ENCODE measurements at places on chromosomes 6 and 20. TPM values are rescaled to one million over a fixed set of nuclear protein-coding genes. Genes with fewer than 3 reads are reported as not detected.

GRCh38 chr20:39253051-39253755, 291.1 kb downstream of the DHX35 start:
- DNase-seq, result no peak

The EPHA7 gene
- 5.7 TPM for total RNA-seq

DNA sequence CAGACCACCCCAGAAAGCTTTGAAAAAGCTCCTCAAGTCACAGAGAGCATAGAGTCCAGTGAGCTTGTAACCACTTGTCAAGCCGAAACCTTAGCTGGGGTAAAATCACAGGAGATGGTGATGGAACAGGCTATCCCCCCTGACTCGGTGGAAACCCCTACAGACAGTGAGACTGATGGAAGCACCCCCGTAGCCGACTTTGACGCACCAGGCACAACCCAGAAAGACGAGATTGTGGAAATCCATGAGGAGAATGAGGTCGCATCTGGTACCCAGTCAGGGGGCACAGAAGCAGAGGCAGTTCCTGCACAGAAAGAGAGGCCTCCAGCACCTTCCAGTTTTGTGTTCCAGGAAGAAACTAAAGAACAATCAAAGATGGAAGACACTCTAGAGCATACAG, 39.6 kb downstream of the ZBTB2 start:
- no peak for DNase-seq

DNA sequence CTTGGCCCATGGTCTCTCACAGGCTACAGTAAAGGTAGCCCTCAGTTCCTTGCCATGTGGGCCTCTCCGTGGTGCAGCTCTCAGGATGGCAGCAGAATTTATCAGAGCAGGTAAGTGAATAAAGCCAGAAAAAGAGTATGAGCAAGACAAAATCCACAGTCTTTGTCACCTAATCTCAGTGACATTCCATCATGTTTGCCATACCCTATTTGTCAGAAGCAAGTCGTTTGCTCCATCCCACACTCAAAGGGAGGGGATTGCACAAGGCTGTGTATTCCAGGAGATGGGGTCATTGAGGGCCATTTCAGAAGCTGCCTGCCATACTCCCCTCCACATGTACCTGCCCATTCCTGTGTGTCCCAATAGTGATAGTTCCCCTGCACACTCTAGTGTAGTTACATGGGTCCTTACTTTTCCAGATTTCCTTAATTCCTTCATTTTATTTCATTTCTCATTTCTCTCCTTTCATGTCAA, 24.2 kb downstream of the ISM1 start:
- no peak for DNase-seq

DNA sequence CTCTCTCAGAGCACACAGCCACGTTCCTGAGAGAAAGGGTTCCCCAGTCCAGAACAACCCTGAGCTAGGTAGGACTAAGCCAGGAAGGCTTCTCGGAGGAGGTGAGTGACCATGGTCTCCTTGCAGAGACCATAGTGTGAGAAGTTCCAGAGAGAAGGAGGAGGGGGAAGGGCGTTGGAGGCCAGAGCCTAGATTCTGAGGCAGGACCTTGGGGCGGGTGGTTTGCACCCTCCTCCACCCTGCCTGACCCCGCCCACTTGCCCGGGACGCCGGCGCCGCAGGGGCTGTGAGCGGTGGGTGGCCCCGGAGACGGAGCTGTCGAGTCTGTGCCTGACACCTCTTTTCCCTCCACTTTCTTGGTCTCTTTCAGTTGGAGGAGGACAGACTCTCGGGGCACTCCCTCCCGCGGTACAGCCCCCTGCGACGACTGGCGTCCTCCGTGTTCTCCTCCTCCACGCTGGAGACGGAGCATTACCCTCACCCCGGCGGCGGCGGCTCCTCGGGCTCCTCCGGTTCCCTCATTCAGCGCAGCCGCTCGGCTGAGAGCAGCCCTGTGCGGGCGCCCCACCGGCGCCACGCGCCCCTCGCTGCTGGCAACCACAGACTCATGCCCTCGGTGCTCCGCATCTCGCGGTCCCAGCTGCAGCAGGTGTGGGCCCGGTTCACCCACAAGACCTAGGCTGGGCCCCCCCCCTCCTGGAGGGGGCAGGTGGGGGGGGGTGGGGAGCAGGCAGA, 26.2 kb downstream of the TTBK1 start:
- DNase-seq, result no peak

GRCh38 chr6:122459240-122459639, 12.4 kb downstream of the SERINC1 start:
- DNase-seq, result no peak

- peak; percentile 48 for DNase-seq
Observed at GRCh38 chr20:37345339-37346235, at the start of gene SRC. Gene SRC, plus strand, starts transcription at chr20:37346140. Its CDS starts 38,014 bp downstream, at chr20:37384154.

DNA sequence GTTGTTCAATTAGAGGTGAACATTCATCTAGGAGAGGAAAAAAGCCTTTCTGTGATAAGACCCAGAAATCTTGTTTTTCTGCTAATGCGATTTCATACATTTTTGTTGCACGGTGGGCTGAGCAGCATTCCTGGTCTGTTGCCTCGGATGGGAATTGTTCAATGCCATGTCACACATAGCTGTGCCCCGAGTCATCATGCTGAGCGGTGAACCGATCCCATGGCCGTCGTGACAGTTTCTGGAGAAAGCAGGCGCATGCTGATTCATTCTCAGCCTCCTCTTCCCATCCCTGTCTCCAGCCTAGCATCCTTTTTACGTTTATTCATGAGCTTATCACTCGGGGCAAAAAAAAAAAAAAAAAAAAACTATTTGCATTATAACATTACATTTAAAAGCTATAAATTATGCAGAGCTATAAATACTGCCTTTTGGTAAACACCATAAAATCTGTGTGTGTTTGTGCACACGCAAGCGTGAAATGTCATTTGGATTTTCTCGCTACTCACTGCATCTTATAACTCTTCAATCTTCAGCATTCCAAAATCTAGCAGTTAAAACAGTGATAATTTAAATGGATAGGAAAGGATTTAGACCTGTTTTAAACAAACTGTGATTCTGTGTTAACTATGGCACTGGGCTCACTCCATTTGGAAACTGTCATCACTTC, 58.9 kb upstream of the IFNGR1 start:
- no peak for DNase-seq

The ZSWIM1 gene
- total RNA-seq, result 13.7 TPM

DNA sequence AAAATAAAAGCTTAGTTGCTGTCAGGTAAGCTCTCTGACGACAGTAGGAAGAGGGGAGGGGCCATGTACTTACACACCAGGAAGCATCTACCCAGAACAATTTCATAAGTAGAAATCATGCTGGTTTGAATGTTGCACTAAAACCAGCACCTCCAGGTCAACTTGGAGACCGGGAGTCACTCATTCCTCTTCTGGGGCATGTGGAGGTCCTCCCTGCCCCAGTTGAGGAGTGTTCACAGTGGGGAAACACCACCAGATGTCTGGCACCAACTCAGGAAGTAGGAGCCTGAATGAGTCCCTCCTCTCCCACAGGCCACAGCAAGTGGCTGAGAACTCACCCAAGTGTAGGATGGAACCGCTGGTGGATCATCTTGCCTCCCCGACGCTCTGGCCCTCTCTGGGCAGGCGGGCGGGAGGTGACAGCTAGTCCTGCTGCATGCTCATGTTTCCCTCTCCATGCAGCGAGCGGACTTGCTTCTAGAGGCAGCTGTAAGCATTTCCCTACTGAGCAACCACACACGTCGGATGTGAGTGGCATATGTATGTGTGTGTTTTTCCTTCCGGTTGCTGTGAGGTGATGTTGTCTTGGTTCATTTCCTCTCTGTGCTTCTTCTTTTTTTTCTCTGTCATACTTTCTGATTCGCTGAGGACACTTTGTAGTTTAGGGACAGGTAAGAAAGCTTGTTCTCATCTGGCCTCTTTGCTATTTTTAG, 149.5 kb upstream of the NEDD9 start:
- no peak for DNase-seq

DNA sequence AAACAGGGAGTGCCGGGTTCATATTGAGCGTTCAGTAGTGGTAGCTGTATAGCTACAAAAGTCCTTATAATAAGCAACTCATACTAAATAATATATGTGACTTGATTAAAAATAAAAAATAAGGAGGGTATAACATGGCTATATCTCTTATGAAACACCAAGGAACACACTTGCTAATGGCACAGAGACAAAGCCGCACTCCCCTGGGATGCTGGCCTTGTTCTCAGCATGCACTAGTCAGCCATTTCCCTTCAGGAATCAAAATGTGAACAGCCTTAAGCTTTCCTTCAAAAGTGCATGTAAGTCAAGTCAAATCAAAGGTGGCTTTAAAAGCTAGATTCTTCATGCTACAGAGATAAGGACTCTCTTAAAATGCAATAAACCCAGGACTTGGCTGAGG, 9.4 kb downstream of the HMGCLL1 start:
- no peak for DNase-seq

GRCh38 chr6:41066867-41067304, 5.3 kb downstream of the OARD1 start:
- peak; percentile 79 for DNase-seq
